ENCODE measurements at places on chromosomes 13 and 19.

DNA sequence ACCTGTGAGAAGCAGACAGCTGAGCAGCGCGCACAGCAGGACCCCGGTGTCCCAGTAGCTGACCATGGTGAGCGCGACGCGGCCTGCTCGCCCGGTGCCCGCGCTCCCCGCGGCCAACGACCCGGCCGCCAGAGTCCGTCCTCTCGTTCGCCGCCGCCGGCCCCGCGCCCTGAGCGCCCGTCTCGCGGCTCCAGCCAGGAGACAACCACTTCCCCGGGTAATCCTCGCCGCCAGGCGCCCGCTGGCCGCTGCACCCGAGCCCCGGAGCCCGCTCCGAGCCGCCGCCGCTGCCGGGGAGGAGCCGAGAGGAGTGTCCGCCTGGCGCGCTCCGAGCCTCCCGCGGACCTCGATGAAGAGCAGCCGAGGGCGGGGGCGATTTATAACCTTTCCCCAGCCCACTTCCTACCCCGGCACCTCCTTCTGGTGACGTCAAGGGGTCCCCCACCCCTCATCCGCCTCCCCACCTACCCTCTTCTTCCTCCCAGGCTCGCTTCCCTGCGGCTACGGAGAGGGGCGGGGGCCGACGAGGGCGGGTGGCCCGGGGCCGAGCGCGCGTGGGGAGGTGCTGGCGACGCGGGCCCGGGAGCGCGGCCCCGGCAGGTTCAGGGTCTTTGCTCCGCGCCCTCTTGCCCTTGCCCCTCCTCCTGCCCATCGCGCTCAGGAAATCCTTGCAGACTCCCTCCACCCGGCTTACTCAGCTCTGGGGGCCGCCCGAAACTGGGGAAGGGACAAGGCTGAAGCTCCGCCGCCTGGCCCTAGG is at the start of gene FLT1:
Gene FLT1 (minus strand): TSS at position 351 of the 760 bp plus-strand sequence. CDS start 285 bp downstream, at position 66.
- DNase-seq = peak; percentile 83

DNA sequence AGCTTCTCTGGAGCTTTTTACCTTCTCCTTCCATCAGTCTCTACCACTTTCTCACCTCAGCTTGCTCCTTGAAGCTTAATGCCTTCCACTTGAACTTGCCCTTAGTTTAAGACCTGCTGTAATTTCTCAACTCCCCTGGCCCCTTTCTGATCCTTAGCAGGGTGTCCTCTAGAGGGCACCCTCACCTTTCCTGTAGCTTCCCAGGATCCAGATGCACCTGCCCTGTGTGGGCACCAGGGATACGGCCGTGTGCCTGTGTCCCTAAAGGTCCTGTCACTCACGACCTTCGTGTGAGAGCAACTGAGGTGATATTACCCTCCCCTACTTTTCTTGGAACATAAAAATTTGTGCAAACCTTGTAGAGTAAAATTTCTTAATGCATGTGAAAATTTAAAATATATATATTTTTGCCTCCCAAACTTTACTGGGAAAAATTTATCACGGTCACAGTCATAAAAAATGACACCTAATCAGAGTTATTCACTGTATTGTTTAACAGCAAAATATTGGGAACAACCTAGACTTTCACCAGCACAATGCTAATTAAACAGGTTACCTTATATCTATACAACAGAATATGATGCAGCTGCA is 46.4 kb downstream of the PSG3 start:
- no peak for DNase-seq

GRCh38 chr19:47074621-47075020 is 26.2 kb upstream of the TMEM160 start:
- DNase-seq = no peak

GRCh38 chr19:4199699-4200293 is 17.3 kb downstream of the ANKRD24 start:
- no peak for DNase-seq

GRCh38 chr13:52950436-52950956 is 78.1 kb upstream of the OLFM4 start:
- no peak for DNase-seq

DNA sequence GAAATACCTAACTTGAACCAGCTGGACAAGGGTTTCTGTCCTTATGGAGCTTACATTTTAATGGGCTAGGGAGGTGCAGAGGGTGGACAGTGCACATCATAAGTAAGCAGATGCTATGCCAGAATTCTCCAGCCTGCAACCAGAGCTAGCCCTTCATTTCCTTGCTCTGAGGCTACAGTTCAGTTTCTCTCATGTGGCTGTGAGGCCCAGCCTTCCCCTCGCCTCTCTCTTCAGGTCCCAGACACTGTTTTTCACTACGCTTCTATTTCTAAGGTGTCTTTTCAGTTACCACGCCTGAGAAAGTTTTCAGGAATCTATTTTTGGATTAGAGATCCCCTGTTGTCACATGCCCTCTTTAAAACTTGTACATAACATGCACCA is 141.9 kb downstream of the PCCA start:
- no peak for DNase-seq

DNA sequence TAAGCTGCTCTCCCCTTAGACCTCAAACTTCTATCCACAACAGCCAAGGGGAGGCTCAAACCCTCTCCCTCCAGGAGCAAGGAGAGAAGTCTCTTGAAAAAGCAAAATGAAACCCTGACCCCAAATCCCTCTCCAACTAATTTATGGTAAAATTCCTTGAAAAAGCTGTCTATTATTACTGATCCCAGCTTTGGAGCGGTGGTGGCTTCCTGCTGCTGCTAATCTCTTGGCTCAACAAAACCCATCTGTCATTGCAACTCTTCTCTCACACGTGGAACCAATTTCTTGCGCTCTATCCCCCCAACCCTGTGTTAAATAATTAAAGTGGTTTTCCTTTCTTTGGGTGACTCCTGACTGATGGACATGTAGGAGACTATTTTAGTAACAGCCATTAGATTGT is 64.1 kb upstream of the OXGR1 start:
- DNase-seq = no peak

- DNase-seq = no peak
Observed at GRCh38 chr13:75417012-75417384, 65.0 kb downstream of the TBC1D4 start.

- DNase-seq = no peak
Observed at GRCh38 chr19:1513499-1514294, 878 bp upstream of the ADAMTSL5 start.

GRCh38 chr13:78129359-78129758 is 210.7 kb upstream of the EDNRB start:
- DNase-seq = no peak

DNA sequence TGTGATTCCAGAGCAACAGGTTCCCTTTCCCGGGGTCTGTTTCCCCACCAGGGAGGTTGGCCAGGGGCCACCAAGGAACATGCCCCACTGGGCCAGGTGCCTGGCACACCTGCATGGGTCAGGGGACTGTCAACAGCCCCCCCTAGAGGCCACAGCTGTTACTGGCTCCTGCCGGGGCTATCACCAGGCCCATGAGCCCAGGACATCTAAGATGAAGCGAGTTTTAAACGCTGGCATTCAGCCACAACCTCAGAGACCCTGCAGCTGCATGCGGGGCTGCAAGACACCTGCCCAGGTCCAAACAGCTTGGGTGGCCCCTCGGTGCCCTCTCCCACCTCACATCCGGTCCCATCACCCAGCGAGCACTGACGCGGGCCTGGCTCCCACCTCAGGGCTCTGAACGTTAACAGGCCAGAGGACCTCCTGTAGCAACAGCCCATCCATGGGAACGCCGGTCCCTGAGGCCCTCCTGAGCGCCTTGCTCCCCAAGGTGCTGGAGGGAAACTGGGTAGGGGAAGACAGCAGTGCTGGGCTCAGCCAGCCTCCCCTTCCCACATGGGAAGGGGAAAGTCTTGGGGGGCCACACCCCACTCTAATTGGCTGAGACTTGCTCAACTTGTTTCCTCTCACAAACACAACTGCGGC is 12.0 kb downstream of the KHSRP start:
- no peak for DNase-seq

DNA sequence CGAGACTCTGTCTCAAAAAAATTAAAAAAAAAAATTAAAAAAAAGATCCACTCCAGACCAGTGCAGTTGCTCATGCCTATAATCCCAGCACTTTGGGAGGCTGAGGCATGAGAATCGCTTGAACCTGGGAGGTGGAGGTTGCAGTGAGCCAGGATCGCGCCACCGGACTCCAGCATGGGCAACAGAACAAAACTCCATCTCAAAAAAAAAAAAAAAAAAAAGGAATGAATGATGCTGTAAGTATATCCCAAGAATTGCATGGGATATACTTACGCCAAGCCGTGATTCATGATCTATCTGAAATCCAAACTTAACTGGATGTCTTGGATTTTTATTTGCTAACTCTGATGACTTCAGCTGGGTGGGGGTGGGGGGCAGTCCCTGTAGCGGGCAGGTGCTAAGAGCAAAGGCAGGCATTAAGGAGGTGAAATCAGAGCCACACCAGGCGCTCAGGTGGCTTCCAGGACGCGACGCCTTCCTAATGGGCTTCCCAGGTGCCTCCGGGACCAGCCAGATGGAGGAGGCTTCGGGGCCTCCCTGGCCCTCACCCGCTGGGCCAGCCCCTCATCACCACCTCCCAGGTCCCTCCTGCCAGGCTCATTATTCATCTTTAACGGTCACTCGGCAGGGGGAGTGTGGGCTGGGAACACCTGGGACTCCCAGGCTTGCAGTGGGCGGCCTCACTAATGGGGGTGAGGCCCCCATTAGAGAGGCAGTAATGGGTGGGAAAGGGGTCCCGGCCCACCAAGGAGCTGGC is 11.4 kb upstream of the FUT5 start:
- no peak for DNase-seq

Data from aorta (tissue), 5 donors.